Stimulated activated CD4-positive, alpha-beta T cell treated with anti-CD3 and anti-CD28 coated beads, Interleukin-15, amount 100 ng/mL, for 48 hours (primary cell): ENCODE measurements at places on chromosomes 3 and 15.

- no peak for DNase-seq
Observed at GRCh38 chr3:190099099-190099498, 21.6 kb downstream of the P3H2 start.

DNA sequence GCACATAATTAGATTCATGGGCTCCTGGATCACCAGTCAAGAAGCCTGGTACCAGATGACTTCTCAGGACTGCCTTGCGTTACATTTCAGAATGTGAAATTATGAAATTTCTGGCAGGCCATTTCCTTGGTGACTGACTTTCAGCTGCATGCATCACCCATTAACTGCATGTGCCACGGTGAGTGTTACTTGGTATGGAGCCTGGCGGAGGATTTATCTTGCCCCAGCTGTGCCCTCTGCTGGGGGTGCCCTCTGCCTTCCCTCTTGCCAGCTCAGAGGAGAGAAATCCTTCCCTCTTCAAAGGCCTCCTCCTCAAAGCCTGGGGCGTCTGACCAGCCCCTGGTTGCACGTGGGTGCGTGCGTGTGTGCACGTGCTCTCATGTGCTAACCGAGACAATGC, 57.7 kb upstream of the CTSH start:
- DNase-seq, result no peak

- DNase-seq, result no peak
Observed at GRCh38 chr15:54197995-54198394, 219.8 kb downstream of the UNC13C start.

DNA sequence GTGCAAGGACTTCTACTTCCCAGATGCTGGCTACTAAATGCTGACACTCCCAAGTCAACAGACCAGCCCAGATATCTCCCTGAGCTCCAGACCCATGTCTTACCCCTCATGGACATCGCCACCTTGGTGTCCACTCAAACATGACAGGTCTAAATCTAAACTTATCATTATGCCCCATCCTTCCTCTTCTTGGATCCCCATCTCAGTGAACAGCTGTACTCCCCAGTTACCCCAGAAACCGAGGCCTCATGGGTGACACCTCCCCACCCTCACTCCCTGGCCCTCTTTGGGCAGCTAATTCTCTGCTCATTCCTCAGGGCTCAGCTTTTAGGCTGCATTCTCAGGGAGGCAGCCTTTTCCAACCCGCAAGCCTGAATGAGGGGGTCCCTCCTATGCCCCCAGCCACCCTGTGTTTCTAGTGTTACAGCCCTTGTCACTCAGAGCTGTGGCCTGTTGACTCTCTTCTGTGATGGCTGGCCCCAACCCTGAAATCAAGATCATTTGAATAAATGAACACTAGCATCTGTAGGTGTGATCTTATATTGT, 5.4 kb downstream of the EHD4 start:
- no peak for DNase-seq

GRCh38 chr3:42497009-42497731, 5.3 kb upstream of the VIPR1 start:
- no peak for DNase-seq

GRCh38 chr3:152841131-152841530, 6.2 kb downstream of the P2RY1 start:
- DNase-seq, result no peak

GRCh38 chr3:106811376-106811775, 565.9 kb upstream of the CCDC54 start:
- DNase-seq, result no peak

GRCh38 chr3:11944052-11944673, 60.0 kb upstream of the SYN2 start:
- DNase-seq, result no peak

- no peak for DNase-seq
Observed at GRCh38 chr3:170387950-170388349, 30.4 kb downstream of the SKIL start.

GRCh38 chr3:122146466-122146865, 37.0 kb upstream of the CASR start:
- DNase-seq, result peak; percentile 78

- no peak for DNase-seq
Observed at GRCh38 chr3:31671451-31671850, 138.7 kb downstream of the STT3B start.

GRCh38 chr3:48521635-48522034, 17.7 kb upstream of the SHISA5 start:
- DNase-seq, result no peak

DNA sequence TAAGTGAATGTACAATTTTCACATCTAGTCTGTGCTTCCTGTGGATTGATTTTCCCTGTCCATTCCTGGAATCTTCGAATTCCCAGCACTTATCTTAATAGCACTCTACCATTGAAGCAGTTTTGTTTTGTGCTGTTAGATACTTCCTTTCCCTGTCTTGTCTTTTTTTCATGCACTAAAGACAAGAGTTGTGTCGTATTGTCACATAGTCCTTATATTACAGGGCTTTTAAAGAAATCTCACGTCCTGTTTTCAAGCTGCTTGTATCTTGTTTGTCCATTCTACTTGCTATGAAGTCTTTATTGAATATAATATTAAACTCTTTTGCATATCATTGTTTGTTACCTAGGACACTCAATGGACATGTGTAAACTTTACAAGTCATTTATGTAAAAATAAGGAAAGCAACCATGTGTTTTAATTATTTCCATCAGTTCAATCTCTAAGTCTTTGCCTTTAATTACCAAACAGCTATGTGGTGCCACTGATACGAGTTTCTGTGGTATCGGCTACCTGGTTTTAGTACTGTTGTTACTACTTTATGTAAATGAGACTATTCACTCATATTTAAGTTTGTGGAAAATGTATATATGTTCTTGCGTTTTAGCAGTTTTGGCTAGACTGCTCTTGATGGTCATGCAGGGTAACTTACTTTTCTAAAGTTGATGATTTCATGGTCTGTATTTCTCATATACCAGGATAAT, 10.3 kb downstream of the PIK3CA start:
- DNase-seq, result no peak

DNA sequence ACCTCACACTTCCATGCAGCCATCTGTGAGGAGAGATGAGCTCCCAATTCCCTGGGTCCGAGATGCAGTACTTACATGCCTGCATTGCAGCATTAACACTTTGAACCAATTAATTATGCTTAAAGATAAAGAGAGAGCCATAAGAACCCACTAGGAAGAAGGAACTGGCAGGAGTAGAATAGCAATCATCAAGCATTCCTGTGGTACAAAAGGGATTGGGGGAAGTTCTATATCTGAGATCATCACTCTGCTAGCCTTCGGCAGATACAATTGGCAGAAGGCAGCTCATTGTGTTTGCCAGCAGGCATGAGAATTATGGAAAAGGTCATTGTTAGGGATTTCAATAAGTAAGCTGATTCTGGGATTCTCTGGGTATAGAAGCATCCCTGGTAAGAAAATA, 891.4 kb downstream of the NTRK3 start:
- DNase-seq, result no peak
